Stimulated activated CD4-positive, alpha-beta T cell treated with anti-CD3 and anti-CD28 coated beads, Interleukin-15, amount 100 ng/mL, for 1 hour (primary cell): ENCODE measurements at places on chromosomes 7 and 10.

DNA sequence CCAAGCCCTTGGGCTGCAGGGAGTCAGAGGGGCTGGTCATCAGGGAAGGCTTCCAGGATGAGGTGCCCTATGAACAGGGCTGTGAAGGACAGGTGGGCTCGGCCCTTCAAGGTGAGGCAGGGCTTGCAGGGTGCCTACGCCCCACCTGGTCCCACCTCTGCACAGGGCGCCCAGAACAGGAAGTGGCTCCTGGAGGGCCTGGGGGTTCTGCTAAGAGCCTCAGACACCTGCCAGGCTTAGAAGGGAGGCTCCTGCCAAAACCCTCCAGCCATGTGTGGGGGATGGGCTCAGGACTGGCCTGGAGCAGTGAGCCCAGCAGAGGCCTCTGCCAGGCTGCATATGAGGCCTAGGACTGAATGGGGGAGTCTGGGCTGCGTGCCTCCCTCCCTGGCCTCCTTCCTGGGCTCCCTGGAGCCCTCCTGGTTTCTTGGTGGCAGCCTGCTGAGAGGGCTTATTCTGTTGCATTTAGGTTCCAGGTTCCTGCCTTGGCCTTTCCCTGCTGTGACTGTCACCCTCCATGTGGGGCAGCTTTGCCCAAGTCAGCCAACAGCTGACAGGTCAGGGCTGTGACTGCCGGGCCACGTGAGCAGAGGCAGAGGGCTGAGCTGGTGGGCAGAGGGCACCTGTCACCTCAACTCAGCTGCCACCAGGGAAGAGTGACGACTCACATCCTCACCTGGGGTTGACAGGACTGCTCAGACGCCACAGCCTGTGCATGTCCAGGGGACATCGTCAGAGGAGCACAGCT lies 45.2 kb upstream of the MSMB start:
- DNase-seq = no peak

DNA sequence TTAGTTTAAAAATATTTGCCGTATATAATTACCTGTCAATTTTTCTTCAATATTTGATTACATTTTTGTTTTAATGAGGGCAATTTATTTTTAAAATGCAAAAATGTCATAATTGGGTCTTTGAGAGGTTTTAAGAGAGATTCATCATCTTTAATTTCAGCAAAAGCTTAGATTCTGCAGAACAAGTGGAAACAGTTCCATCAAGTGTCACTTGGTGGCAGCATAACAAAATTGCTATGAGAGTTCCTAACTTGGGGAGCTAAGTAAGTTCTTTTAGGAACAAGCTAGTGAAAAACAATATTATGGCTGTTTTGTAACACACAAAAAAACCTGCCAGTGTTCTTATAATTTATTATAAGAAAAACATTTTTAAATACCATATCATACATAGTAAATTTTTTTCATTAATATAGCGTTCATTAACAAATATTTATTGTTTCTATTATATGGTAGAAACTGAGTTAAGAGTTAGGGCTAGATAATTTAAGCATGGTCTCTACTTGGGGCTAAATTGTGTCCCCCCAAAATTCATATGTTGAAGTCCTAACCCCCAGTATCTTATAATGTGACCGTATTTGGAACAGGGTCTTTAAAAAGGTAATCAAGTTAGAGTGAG lies 155.2 kb downstream of the MAGI2 start:
- no peak for DNase-seq

DNA sequence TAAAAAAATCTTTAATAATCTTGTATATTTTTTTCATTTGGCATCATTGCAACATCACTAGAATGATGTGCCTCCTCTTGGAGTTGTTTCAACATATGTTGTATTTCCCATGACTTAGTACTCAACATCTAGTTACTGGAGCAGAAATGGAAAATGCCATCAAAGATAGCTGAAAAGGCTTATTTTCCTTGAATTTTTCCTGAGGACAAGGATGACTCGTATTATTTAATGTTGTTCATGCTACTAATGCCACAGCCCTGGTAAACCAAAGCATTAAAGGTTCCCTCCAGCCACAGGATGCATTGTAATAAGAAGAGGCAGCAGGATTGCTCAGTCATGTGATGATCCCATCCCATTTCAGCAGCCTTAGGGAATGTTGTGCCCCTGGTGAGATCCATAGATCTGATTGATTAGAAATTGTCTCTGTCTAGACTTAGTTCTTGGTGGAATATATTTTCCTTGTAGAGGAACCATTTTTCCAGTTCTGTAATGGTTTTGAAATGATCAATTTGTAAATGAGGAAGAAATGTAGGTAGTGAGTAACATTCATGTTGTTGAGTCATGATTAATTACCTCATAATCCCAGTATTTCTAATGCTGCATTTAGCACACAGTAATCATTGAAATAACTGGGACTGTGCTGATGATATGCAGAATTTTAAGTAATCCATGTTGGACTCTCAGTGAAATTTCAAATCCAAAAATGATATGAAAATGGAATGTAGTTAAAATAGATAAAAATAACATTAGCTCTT lies 91.3 kb upstream of the SMIM30 start:
- no peak for DNase-seq

GRCh38 chr7:134784251-134785049 lies 5.0 kb downstream of the CALD1 start:
- no peak for DNase-seq

GRCh38 chr10:43821103-43821502 lies 172.4 kb upstream of the ZNF32 start:
- DNase-seq = no peak

- no peak for DNase-seq
Observed at GRCh38 chr10:26540601-26541000, 102.5 kb downstream of the APBB1IP start.

DNA sequence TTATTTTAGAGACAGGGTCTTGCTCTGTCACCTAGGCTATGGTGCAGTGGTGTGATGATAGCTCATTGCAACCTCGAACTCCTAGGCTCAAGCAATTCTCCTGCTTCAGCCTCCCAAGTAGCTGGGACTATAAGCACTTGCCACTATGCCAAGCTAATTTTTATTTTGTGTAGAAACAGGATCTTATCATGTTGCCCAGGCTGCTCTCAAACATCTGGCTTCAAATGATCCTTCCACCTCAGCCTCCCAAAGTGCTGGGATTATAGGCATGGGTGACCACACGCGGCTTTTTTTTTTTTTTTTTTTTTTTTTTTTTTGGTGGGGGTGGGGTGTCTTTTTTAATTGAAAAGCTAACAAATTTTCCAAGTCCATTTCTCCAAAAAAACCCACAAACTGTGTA lies 18.4 kb downstream of the HPS6 start:
- no peak for DNase-seq

GRCh38 chr7:156676263-156676662 lies 35.7 kb downstream of the RNF32 start:
- no peak for DNase-seq

- no peak for DNase-seq
Observed at GRCh38 chr7:129147731-129148130, 3.2 kb downstream of the TSPAN33 start.
